T-cell (primary cell): ENCODE measurements at places on chromosomes 2 and 18. TPM values are rescaled to one million over a fixed set of nuclear protein-coding genes. Genes with fewer than 3 reads are reported as not detected.

DNA sequence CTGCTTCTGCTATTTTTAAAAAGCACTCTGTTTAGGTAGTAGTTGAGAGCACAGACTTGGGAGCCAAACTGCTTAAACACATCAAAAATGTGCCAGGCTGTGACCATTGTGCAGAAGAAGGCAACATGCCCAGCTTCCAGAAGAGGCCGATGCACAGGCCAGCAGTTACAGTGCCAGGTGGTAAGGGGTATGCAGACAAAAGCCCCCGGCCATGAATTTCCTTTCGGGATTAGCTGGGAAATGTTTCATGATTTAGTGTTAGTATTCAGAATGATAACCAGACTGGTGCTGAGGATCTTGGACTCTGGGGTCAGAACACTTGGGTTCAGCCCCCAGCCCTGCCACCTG, 40.0 kb upstream of the ATG16L1 start:
- no peak for DNase-seq

DNA sequence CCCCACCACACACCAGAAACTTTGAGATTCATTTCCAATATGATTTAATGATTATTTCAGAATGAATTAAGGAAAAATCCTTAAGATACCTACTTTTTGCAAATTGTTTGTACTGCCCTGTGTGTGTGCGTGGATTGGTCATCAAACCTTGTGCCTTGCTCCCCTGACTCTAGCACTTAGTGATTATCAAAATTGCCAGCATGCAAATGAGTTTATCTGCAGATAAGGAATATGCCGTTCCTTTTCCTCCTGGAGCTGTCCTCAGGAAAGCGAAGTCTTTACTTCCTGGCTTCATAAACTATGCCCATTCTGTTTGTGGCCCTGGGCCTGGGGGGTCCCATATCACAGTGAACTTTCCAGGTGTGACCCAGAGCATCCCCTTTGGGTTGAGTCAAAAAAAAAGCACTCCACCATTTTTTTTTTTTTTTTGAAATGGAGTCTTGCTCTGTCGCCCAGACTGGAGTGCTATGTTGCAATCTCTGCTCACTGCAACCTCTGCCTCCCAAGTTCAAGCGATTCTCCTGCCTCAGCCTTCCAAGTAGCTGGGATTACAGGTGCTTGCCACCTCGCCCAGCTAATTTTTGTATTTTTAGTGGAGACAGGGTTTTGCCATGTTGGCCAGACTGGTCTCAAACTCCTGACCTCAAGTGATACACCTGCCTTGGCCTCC, 11.4 kb downstream of the CHMP1B start:
- DNase-seq, result no peak

GRCh38 chr2:37600735-37601134, 70.7 kb downstream of the CDC42EP3 start:
- no peak for DNase-seq

DNA sequence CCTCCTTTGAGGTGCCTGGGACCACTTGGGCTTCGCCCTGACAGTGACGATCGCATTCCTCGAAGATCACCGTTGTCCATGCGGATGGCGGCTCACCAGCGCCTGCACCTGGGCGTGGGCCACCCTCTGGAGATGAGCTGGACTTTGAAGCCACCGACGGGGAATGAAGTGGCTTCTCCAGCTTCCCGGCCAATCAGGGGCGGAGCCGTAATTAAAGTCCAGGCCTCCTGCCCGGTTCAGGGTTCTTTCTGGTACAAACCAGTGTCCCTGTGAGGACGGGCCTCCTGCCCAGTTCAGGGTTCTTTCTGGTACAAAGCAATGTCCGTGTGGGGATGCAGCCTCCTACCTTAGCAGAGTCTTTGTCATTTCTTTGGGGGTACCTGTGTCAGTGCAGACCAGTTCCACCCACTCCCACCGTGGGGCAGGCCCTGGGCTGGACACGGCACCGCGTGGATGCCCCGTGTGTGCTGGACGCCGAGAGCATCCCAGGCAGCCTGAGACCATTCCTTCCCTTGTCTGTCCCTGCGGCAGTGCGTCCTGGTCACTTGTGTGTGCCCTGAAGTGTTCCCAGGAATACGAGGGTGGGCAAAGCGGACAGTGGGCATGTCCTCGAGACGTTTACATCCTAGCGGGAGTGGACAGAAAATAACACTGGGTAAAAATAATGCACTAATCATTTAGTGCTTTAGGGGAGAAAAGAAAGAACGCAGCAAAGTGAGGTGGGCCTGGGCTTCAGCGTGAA, 55.0 kb downstream of the KCNG2 start:
- no peak for DNase-seq

- DNase-seq, result no peak
Observed at GRCh38 chr2:205706769-205707381, 24.6 kb downstream of the NRP2 start.

DNA sequence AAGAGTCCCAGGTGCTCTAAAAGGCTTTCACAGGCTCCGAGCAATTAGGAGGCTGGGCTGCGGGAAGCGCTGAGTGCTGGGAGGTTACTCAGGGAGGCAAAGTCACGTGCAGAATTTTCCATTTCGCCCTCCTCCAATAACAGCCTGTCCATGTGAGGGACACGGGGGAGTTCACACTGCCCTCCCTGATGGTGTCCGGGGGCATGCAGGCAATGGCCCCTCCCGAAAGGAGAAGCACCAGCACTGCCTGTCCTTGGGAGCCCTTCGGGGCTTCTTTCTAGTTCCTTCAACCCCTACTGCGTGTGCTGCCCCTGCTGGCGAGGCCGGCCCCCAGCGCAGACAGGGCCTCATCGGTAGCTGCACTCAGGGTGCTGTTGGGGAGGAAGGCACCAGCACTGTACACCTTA, 63.1 kb upstream of the HPCAL1 start:
- no peak for DNase-seq

- DNase-seq, result no peak
Observed at GRCh38 chr2:161407597-161407996, 8.5 kb upstream of the TBR1 start.

DNA sequence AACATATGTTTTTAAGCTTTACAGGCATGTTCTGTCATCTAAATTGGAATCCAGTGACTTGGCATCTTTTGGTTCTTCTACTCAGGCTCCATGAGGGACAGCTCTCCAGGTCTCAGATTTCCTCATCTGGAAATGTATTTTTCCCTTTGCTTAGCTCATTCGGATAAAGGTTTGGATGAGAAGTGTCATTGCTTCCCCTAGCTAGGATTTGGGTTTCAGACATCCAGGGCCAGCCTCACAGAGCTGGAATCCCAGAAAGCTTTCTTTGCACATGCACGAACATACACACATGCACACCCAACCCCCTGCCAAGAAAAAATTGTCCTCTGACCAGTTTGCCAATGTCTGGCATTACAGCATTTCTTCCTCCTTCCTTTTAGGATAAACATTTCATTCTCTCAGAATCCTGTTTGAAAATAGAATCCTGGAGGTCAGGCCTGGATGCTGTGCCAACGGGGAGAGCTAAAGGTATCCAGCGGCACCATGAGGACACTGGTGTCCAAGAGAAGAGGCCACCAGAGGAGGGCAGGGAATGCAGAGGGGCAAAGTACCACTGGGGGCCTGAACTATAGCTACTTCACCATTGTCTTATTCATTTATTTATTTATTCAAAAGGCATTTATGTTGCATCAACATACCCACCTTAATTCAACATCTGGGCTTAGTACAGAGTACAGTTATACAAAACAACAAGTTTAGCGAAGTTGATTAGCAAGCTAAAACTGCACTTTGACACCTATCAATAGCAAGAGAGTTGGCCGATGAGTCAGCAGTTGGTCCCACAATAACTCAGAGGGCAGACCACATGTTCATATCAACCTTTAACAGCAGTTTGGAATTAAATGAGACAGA, 97.9 kb upstream of the ATL2 start:
- no peak for DNase-seq

GRCh38 chr2:142190805-142191204, 60.0 kb upstream of the LRP1B start:
- no peak for DNase-seq

DNA sequence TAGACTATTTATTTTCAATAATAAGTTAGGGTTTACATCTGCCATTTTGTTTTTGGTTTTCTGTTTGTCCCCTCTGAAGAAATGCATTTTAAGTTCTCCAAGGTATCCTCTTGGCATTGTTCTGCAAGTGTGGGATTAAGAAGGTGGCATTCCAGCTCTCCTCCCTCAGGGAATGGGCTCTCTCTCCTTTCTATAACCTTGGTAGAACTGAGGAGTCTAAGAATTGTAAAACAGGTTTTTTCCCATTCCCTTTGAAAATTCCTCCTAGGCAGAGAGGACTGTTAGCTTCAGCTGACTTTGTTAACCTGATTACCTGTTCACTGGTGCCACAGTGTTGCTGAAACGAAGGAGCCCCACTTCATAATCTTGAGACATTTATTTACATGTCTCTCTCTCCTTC, 26.1 kb upstream of the RAB1A start:
- DNase-seq, result no peak

GRCh38 chr2:2742726-2743125, 411.7 kb upstream of the MYT1L start:
- no peak for DNase-seq

DNA sequence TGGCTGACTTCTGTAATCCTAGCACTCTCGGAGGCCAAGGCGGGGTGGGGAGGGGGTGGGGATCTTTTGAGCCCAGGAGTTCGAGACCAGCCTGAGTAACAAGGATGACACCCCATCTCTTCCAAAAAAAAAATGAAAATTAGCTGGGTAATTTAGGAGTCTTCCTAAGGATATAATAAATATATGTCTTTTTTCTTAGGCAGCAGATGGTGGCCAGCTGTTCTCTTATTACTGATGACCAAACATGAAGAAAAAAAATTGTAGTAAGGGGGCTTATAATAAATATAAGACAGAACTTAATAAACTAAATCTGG, 4.2 kb upstream of the IMPA2 start:
- no peak for DNase-seq

- no peak for DNase-seq
Observed at GRCh38 chr2:173749315-173749714, 215.9 kb downstream of the SP3 start.

GRCh38 chr2:6800553-6800952, 65.2 kb downstream of the CMPK2 start:
- no peak for DNase-seq

- DNase-seq, result no peak
Observed at GRCh38 chr2:154425994-154426393, 272.5 kb upstream of the KCNJ3 start.

- DNase-seq, result no peak
Observed at GRCh38 chr2:75031906-75032803, 73.7 kb downstream of the POLE4 start.

DNA sequence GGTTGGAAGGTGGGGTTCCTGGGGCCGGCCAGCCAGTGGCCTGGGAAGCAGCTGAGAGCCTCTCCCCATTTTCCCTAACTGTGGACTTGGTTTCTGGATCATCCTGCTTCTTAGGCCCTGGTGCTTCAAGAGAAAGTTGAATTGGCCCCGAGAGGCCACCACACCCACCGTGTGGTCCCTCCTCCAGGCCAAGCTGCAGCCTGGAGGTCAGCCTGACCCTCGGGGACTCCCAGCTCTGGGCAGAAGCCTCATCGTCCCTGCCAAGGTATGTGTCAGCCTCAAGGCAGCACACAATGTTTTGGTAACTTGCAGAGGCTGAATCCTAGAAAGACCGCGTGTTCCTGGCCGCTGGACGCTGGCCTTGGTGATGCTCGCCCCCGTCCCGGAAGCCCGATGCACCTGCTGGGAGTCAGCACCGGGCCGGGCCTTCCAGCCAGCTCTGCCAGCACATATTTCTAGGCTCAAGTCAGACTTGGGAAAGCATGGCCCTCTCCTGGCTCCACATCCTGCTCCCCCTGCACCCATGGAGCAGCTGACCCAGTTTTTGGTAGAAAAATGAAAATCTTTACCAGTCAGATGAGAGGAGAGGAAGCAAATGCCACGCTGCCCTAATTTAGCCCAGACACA, 72.6 kb downstream of the ACTR2 start:
- no peak for DNase-seq

GRCh38 chr2:142992840-142993239, 115.4 kb downstream of the KYNU start:
- DNase-seq, result no peak

DNA sequence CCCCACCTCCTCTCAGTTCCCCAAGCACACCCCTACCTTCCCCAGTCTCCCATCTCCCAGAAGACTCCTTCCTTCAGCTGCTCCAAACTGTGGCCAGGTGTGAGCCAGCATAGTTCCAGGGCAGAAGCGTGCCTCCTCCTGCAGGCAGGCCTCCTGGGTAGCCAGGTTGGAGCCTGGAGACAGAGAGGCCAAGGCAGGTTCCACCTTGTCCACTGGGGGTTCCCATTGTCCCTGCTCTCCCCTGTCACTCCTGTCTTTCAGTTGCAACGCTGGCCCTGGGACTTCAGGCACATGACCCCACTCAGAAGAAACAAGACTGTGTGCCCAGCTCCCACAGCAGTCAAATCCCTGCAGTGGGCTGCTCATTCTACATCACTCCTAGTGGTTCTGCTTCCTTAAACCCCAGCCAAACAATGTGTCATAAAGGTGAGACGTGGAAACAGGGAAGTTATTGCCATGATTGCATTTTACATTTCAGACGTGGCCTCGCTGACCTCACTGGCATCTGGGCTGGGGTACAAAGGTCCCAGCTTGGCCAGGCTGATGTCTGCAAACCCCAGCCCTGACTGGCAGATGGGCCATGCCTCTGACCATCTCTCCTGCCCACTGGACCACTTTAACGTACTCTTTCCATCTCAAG, 96.5 kb upstream of the BOD1L2 start:
- no peak for DNase-seq

DNA sequence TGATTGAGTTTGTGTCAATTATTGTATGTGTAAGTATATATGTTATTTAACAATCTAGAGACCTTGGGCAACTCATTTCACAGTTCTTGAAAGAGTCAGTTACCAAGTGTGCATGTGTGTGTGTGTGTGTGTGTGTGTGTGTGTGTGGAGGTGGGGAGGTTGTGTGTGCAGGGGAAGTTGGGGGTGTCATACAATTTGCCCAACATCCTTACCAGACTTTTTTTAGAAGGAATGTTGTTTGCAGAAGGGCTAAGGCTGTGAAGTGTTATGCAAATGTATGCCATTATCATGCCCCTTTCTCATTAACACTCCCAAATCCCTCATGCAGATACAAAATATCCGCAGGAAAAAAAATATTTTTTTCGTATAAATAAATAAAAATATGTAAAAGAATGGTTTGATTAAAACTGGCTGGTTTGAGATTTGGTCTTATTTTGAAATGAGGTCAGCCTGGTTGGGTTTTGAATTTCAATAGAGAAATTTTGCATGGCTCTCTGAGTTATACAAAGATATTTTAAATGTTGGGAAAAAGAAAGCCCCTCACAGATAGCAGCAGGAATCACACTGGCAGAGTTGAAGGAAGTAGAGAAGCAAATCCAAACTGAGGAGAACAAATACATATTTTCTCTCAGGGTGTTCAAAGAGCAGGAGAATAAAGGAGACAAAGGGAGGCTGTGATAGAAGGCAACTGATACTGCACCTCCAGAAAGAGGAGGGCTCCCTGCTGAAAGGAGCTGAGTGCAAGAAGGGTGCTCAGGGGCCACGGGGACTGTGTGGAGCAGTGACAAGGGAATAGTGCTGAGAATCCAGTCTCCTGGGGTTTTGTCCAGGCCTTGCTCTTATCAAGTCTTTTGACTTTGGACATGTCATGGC, 1365.5 kb upstream of the CELF4 start:
- no peak for DNase-seq

- DNase-seq, result no peak
Observed at GRCh38 chr18:48407358-48407757, 1.8 kb downstream of the ZBTB7C start.

The RNF125 gene
- total RNA-seq, result 70.1 TPM

The NMUR1 gene
- 0.70 TPM for total RNA-seq

The STARD6 gene
- not detected for total RNA-seq

The SCYGR3 gene
- not detected for total RNA-seq

The PDE11A gene
- not detected for total RNA-seq

The TRABD2A gene
- 165 TPM for total RNA-seq

The TPGS2 gene
- total RNA-seq, result 46.2 TPM

The GLS gene
- total RNA-seq, result 192 TPM
